ENCODE measurements at places on chromosomes 1 and 21. TPM values are rescaled to one million over a fixed set of nuclear protein-coding genes. Genes with fewer than 3 reads are reported as not detected.

DNA sequence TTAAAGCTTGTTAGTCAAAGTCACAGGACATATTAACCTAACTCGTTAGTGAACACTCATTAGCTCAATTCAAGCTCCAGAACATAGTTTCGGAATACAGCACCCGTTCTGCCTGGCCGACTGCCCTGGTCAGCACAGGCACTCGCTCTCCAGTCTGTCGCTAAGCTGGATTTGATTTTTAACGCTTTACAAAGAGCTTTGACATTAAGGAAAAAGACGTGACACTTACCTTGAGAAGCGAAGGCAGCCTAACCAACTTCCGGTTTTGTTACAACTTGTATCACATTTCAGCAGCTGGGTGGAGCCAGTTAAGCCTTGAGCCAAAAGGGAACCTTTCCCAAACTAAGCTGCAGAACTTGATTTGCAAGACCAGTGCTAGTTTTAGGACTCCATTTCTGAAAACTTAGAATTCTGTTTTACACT is at the start of gene FRRS1:
TSS of gene FRRS1 (minus strand) at position 258 of the 423 bp plus-strand sequence. CDS start 17,867 bp downstream, outside the sequence.
- peak; percentile 92 for DNase-seq

GRCh38 chr1:86356247-86356646 is 39.9 kb downstream of the ODF2L start:
- DNase-seq, result peak; percentile 26

GRCh38 chr1:214247501-214248041 is 33.4 kb upstream of the SMYD2 start:
- no peak for DNase-seq

DNA sequence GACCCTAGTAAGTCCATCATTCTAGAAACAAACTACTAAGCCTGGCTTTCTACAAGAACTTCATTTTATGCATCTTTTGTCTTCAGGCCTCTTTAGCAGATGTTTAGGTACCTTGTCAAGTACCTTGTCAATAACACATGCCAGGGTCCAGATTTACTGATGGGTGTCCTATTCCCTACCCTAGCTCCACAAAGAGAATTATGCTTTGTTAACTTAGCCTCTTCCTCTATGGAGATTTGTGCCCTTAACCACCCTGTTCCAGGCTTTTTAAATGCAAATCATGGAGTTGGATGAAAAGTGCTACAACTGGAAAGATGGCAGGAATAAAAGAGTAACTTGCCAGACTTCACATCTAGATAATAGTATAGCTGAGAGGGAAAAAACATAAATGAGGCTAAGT is 42.7 kb downstream of the SPATA46 start:
- no peak for DNase-seq

- DNase-seq, result no peak
Measured at GRCh38 chr1:172352435-172352834, 68.0 kb upstream of the C1orf105 start.

The DDR2 gene
- total RNA-seq, result 1.7 TPM

DNA sequence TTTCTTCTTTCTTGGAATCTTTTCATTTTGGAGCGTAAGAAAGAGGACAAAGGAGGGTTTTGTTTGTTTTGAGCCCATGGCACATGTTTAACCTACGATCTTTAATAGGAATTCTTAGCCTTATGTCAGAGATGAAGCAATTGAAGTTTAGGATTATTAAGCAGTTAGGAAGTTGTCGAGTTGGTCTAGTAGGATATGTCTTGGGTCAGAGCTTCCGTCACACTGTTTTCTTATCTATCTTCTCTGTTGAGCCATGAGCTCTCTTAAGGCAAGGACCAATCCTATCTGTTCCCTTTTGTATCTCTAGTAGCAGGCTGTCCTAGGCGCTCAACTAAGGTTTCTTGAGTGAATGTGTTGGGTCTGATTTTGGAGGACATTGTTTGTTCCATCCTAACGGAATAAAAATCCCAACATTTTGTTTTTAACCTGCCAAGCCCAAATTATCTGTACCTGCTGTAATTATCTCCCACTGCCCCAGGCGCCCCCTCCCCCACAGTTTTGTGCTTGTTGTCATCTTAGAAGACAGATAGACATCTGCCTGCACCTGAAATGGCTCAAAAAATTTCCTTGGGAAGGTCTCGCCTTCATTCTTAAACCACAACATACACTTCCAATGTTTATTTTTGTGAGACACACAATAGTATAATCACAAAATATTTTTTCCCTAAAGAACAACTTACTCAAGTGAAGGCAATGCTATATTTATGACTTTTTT is 95.3 kb upstream of the GADD45A start:
- no peak for DNase-seq

GRCh38 chr1:76503736-76504135 is 363.5 kb upstream of the ST6GALNAC5 start:
- DNase-seq, result no peak

DNA sequence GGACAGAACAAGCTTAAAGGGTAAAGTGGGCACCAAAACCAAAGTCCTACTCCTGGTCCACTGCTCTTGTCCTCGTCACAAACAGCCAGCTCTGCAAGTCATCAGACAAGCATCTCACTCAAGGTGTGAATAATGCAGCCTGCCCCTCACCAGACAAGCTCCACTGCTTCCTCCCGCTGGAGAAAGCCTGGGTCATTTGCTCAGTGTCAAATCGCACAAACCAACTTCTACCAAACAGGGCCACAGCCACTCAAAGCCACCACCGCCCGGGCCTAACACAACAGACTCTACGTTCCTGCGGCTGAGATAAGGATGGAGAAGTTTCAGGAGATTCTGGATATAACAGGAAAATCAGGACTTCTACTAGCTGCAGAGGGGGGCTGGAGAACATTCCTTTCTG is 3.3 kb downstream of the SSBP3 start:
- DNase-seq, result no peak

DNA sequence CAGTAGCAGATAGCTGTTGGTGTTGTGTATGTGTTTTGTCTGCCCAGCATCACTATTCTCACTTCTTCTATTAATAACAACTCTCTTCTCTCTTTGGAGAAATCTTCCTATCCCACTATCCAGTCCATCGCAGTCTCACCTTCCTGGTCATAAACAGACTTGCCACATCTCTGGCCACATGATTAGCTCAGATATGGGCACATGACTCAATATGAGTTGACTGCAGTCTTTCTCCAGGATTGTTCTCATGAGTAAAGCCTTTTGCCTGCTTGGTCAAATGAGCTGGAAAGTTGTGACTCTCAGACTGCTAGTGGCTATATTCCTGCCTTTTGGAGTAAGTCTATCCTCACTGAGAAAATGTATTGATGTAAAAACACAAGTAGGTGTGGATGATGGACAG is 32.9 kb upstream of the TADA1 start:
- no peak for DNase-seq

The KCNJ9 gene
- total RNA-seq, result 0.08 TPM

GRCh38 chr1:16999863-17000262 is 11.9 kb downstream of the ATP13A2 start:
- DNase-seq, result no peak

The CD164L2 gene
- 2.8 TPM for total RNA-seq

DNA sequence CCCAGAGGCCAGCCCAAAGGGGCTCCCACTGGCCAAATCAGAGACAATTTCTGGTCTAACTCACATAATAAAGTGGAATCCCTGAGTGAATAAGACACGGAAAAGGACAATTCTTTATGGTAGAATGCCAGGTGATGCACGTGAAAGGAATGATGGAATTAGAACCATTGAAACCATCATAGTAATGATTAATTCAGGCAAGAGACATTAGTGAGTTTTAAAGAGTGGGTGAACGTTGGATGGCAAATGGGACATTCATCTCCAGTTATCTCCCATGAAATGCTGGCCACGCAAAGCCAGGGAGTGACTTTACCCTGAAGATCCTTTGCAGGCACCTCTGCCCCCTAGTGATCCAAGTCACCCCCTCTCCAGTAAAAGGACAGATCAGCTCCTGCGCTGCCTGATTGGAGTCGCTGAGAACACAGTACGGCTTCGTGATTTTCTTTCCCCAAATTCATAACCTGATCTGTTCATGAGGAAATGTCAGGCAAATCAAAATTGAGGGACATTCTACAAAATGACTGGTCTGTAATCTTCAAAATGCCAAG is 87.5 kb downstream of the AJAP1 start:
- DNase-seq, result no peak

The DENND4B gene
- 33.3 TPM for total RNA-seq

DNA sequence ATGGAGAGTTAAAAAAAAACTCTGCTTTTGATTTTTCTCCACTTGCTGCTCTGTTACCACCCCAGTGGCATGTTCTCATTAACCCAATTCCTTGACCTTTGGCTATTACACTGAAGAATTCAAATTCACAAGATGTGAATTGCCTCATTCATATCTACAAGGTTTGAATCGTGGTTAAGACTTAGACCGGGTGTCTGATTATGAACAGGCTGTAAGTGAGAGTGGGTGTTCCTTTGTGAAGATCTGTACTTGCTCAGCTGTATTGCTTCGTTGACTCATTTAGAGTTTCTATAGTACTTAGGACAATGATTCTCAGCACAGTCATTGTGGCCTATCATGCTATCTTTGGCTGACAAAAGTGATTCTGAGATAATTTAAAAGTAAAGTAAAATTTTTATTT is 36.4 kb downstream of the DNM3 start:
- no peak for DNase-seq

DNA sequence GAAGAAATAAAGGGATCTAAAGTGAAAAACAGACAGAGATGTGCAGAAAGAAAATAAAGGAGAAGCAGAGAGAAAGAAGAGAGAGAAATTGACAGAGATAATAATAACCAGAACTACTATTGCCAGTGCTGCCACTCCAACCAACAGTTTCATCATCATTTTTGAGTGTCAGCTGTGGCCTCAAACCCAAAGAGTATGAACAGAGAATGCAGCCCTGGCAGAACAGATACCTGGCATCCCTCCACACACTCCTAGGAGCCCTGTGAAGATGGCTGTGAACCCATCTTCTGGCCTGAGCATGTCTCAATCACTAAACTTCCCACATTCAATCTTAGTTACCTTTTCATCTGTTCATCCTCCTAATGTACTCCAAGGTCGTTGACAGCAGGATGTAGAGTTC is 385.8 kb upstream of the NFIA start:
- DNase-seq, result no peak

The CYP4A22 gene
- total RNA-seq, result not detected

- DNase-seq, result no peak
Measured at GRCh38 chr1:172832006-172832725, 173.3 kb downstream of the FASLG start.

DNA sequence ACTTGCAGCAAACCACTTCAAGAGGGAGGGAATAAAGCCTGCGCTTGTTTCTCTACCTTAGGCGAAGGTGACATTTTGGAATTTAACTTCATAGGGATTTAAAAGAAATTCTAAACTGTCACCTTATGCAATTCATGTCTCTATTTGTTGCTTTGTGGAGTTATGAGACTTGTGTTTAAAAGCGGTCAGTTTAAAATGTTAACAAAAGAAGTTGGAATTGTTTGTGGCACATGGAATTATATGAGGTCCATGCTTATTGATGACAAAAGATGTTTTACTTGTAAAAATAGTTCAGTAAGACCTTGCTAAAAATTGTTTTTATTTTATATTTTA is 15.8 kb downstream of the NR5A2 start:
- DNase-seq, result no peak

The RASAL2 gene
- total RNA-seq, result 35.4 TPM

The CAPN8 gene
- total RNA-seq, result not detected
